Posterior vena cava (tissue), 2 donors: ENCODE measurements at places on chromosomes 5 and 9. TPM values are rescaled to one million over a fixed set of nuclear protein-coding genes. Genes with fewer than 3 reads are reported as not detected.

Gene C9
- not detected for total RNA-seq

Gene BTF3
- total RNA-seq = 397 TPM

Gene ZNF618
- total RNA-seq = 9.2 TPM

Gene FIBCD1
- not detected for total RNA-seq

Gene IFNA13
- not detected for total RNA-seq

Gene TTC16
- 0.14 TPM for total RNA-seq

Gene CFAP77
- total RNA-seq = not detected

Gene OLFML2A
- total RNA-seq = 9.1 TPM

Gene CDC14B
- total RNA-seq = 31.2 TPM

Gene RMND5B
- 29.2 TPM for total RNA-seq

Gene ADAMTS12
- 7.1 TPM for total RNA-seq

Gene CRHBP
- total RNA-seq = 0.62 TPM

Gene HRCT1
- 4.8 TPM for total RNA-seq

Gene TBCA
- total RNA-seq = 133 TPM

Gene CCNJL
- total RNA-seq = 1.0 TPM

Gene LRRC26
- total RNA-seq = not detected

Gene SLC34A3
- not detected for total RNA-seq

Gene CREBRF
- 26.1 TPM for total RNA-seq

Gene TXNDC8
- not detected for total RNA-seq

Gene CTXN3
- total RNA-seq = not detected

Gene CDC25C
- not detected for total RNA-seq

Gene NKD2
- 5.0 TPM for total RNA-seq

Gene EIF4E1B
- total RNA-seq = not detected

Gene CAMK4
- 0.38 TPM for total RNA-seq

Gene MFAP3
- 26.0 TPM for total RNA-seq

Gene RASA1
- 22.6 TPM for total RNA-seq

Gene LRRC70
- 5.4 TPM for total RNA-seq

Gene INSL4
- not detected for total RNA-seq

Gene KIF20A
- total RNA-seq = 0.52 TPM

Gene TRPM3
- 0.90 TPM for total RNA-seq

Gene TTC1
- 42.2 TPM for total RNA-seq

Gene CCNI2
- total RNA-seq = not detected

Gene TAF11L6
- total RNA-seq = not detected
